ENCODE measurements at places on chromosomes 6 and 20. TPM values are rescaled to one million over a fixed set of nuclear protein-coding genes. Genes with fewer than 3 reads are reported as not detected.

GRCh38 chr6:34095136-34095505 is 50.8 kb downstream of the GRM4 start:
- no peak overlapping the region for H3K27ac ChIP-seq
- H3K36me3 ChIP-seq = no peaks in the 10 kb centered on the region
- DNase-seq = no peak

GRCh38 chr6:152783217-152783878 is 32.8 kb downstream of the VIP start:
- no peaks in the 10 kb centered on the region for H3K36me3 ChIP-seq
- no peak for DNase-seq
- no peak overlapping the region for H3K4me3 ChIP-seq
- H3K27ac ChIP-seq = no peak overlapping the region
- H3K27me3 ChIP-seq = no peaks in the 10 kb centered on the region
- H3K4me1 ChIP-seq = no peaks in the 10 kb centered on the region

DNA sequence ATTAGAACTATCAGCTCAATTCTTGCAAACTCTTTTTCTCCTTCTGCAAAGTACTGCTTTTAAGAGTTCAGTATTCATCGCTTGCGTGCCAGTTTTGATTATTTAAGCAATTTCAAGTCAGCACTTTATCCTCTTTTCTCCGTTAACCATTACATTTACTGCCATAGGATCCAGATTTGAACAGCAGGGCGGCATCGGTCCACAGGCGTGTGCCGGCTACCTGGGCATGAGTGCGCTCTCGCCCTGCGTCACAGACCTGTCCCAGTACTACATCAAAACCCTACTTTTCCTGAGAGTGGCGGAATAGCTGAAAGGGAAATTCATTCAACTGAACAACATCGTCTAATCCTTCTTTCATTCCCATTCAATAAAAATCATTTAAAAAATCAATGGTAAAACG is 53.4 kb downstream of the MYLK4 start:
- no peak overlapping the region for H3K4me3 ChIP-seq
- H3K27ac ChIP-seq = no peak overlapping the region
- no peaks in the 10 kb centered on the region for H3K4me1 ChIP-seq
- no peak for DNase-seq
- no peaks in the 10 kb centered on the region for H3K36me3 ChIP-seq
- H3K27me3 ChIP-seq = no peaks in the 10 kb centered on the region

DNA sequence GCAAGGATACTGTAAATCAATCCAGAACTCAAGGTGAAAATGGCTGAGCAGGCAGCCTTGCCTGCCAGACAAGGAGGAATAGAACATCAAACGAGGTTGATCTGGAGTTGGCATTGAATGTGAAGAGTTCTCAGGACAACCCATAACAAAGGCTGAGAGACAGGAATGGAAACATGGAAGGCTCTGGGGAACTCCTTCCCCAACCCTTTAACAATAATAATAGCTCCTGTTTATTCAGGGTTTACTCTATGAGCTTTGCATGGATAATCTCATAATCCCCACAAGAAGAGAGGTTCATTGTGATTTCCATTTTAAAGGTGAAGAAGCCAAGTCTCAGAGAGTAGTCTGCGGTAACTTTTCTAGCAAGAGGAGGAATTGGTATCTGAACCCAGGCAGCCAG is 151.7 kb downstream of the SOD2 start:
- H3K27me3 ChIP-seq = no peaks in the 10 kb centered on the region
- no peaks in the 10 kb centered on the region for H3K4me1 ChIP-seq
- DNase-seq = no peak
- no peaks in the 10 kb centered on the region for H3K36me3 ChIP-seq
- H3K4me3 ChIP-seq = no peak overlapping the region
- H3K27ac ChIP-seq = no peak overlapping the region

GRCh38 chr20:18272451-18272850 is 15.9 kb upstream of the ZNF133 start:
- H3K27me3 ChIP-seq = peaks cover 3% of the 10 kb centered on the region
- no peak overlapping the region for H3K27ac ChIP-seq
- H3K4me1 ChIP-seq = no peaks in the 10 kb centered on the region
- H3K36me3 ChIP-seq = no peaks in the 10 kb centered on the region
- no peak for DNase-seq

DNA sequence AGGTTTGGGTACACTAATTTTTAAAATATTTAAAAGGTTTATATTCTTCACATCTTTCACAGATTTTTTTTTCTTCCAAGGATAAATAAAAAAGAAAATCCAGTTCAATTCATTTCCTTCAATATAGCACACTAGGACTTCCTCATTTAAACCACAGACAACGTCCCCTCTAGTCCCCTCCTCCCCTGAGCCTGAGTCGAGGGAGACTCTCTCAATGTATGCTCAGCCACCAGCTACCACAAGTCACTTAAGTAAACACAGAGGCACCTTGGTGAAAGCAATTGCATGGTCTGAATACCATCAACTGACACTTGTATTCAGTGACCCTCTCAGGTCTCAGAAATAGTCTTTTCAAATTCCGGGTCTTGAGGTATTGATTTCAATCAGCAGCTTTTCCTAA is 88.6 kb downstream of the SIM1 start:
- H3K27ac ChIP-seq = no peak overlapping the region
- H3K4me1 ChIP-seq = no peaks in the 10 kb centered on the region
- no peaks in the 10 kb centered on the region for H3K27me3 ChIP-seq
- no peak overlapping the region for H3K4me3 ChIP-seq
- no peak for DNase-seq
- no peaks in the 10 kb centered on the region for H3K36me3 ChIP-seq

- H3K4me3 ChIP-seq = no peak overlapping the region
- no peak for DNase-seq
- H3K4me1 ChIP-seq = no peaks in the 10 kb centered on the region
Observed at GRCh38 chr6:56555438-56555872, 87.2 kb downstream of the DST start.

SLC25A27 gene
- total RNA-seq = 0.38 TPM

PHF3 gene
- 44.1 TPM for total RNA-seq

MATN4 gene
- 0.22 TPM for total RNA-seq

GRCh38 chr6:153539602-153540001 is 408.5 kb upstream of the RGS17 start:
- DNase-seq = no peak
- no peak overlapping the region for H3K4me3 ChIP-seq
- H3K4me1 ChIP-seq = no peaks in the 10 kb centered on the region
- H3K36me3 ChIP-seq = no peaks in the 10 kb centered on the region
- no peaks in the 10 kb centered on the region for H3K27me3 ChIP-seq

MOG gene
- not detected for total RNA-seq

SYNDIG1 gene
- not detected for total RNA-seq

DNA sequence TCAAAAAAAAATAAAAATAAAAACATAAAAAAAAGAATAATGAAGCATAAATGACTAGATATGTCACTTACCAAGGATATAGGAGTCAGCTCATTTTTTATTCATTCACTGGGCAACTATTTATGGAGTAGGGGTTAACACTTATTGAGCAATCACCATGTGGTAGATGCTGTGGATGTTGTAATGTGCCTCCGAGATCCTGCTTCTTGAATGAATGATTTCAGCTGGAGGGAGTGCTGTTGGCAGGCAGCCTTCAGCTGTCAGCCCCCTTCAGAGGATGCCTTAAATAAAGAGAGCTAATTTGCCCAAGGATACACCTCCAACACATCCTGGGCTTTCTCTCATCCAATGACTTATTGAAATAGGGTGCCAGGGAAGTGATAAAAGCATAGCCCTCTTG is 229.5 kb upstream of the DTNBP1 start:
- H3K36me3 ChIP-seq = no peaks in the 10 kb centered on the region
- no peaks in the 10 kb centered on the region for H3K27me3 ChIP-seq
- no peak for DNase-seq
- no peak overlapping the region for H3K27ac ChIP-seq

GRCh38 chr6:116215414-116215813 is 38.5 kb downstream of the TSPYL4 start:
- H3K4me1 ChIP-seq = no peaks in the 10 kb centered on the region
- no peak overlapping the region for H3K27ac ChIP-seq
- H3K4me3 ChIP-seq = no peak overlapping the region
- DNase-seq = no peak
- no peaks in the 10 kb centered on the region for H3K27me3 ChIP-seq

DNA sequence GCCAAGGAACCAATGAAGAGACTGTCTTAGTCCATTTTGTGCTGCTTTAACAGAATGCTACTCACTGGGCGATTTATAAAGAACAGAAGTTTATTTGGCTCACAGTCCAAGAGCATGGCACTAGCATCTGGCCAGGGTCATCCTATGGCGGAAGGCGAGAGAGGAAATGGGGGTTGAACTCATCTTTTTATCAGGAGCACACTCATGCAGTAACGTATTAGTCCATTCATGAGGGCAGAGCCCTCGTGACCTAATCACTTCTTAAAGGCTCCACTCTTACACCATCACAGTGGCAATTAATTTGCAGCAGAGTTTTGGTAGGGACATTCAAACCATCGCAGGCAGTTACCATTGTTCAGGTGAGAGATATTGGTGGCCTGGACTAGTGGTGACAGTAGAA is 8.5 kb downstream of the ARFGEF2 start:
- no peaks in the 10 kb centered on the region for H3K27me3 ChIP-seq
- H3K4me1 ChIP-seq = peaks cover 12% of the 10 kb centered on the region
- H3K4me3 ChIP-seq = no peak overlapping the region
- DNase-seq = no peak
- H3K36me3 ChIP-seq = no peaks in the 10 kb centered on the region
- no peak overlapping the region for H3K27ac ChIP-seq

DNA sequence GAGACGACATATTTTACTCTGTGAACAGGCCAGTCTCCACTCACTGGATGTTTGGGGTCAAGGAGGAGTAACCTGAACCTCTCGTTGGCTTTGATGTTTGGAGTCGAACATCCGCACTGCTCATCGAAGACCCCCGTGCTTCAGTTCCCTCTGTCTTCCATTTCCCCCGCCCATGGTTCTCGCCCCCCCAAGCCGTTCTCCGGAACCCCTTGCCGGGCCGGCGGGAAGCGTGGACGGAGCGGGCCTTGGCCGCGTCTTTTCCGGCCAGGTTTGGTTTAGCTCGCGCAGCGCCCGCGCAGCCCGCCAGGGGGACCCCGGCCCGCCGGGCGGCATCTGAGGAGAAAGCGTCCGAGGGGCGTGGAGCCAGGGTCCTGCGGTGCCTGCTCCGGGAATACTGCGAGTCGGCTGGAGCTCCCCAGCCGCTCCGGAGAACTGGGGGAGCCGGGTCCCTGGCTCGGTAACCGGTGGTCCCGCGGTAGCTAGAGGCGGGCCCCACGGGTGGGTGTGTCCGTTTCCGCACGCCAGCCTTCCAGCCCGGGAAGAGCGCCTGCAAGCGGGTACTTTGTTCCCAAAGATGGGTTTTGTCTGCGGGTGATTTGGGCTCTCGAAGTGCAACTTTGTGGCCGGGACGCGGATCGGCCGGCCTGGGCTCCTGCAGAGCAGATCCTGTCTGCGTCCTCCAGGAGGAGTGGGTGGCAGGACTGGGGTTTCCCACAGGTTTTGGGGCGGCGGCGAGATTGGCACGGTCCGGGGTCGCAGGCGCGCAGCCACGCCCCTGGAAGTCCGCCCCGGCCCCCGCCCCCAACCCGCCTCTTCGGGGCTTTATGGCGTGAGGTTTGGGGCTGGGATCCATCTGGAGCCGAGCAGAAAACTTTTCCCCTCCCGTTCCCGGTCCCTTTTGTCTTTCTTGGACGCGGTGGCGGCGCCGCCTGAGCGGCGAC is at the start of gene TMEM200A:
TSS of gene TMEM200A (plus strand) at position 852 of the 941 bp plus-strand sequence. CDS start 74,406 bp downstream, outside the sequence.
- DNase-seq = peak; percentile 31
- H3K27me3 ChIP-seq = peaks cover 5% of the 10 kb centered on the region

SLC4A11 gene
- 3.1 TPM for total RNA-seq

GRCh38 chr6:107820338-107821261 is 3.5 kb downstream of the SCML4 start:
- peak overlapping the region; percentile 68 for H3K4me3 ChIP-seq
- DNase-seq = peak; percentile 62
- no peaks in the 10 kb centered on the region for H3K27me3 ChIP-seq
- H3K36me3 ChIP-seq = no peaks in the 10 kb centered on the region

Data from CD8-positive, alpha-beta memory T cell (primary cell).